ENCODE measurements at places on chromosomes 6 and 20.
A peak's percentile ranks its signal among the peaks of the same experiment; 100 is the strongest.

GRCh38 chr20:40279390-40279789, 409.6 kb downstream of the MAFB start:
- H3K36me3 ChIP-seq: no peaks in the 10 kb centered on the region
- DNase-seq: peak; percentile 45
- no peaks in the 10 kb centered on the region for H3K27me3 ChIP-seq
- H3K4me3 ChIP-seq: no peak overlapping the region
- no peak overlapping the region for H3K27ac ChIP-seq

- no peaks in the 10 kb centered on the region for H3K4me1 ChIP-seq
- no peak overlapping the region for H3K27ac ChIP-seq
- H3K27me3 ChIP-seq: no peaks in the 10 kb centered on the region
- H3K4me3 ChIP-seq: no peak overlapping the region
Measured at GRCh38 chr6:42378125-42378524, 73.6 kb downstream of the TRERF1 start.

DNA sequence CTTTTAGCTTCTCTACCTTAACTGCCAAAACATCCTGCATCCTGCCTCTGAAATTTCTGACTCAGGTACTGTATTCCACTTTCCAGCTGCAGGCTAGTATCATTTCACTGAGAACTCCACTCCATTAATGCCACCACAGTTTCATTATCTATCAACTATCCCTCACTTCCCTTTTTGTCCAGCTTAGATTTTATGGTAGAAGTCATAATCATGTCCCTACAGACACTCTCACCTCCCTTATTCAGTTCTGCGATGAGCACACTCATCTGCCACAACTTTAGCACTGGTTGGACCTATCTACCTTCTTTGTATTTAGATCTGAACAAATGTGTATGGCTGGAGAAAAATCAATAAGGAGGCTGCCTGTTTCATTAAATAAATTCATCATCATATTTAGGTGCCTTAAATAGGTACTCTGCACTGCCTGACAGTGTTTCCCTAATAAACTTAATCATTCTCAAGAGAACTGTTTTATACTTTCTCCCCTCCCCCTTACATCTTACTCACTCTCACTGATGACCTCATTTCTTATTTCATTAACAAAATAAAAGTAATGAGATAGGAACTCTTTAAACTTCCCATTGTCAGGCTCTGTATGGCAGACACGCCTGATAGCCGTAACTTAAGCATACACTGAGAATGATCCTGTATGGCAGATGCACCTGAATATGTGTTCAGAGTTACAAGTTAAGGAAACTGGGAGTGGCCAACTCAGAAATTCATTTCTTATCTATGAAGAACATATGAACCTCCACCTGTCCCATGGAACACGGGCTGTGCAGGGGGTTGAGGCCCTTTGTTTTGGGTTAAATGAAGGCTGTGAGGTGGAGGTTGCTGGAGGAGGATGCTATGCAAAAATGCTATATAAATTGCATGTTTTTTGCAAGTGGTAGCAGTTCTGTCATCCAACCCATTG, 95.3 kb upstream of the MAN1A1 start:
- H3K27ac ChIP-seq: no peak overlapping the region
- peaks cover 6% of the 10 kb centered on the region for H3K4me1 ChIP-seq
- H3K4me3 ChIP-seq: no peak overlapping the region
- no peaks in the 10 kb centered on the region for H3K27me3 ChIP-seq
- DNase-seq: no peak

DNA sequence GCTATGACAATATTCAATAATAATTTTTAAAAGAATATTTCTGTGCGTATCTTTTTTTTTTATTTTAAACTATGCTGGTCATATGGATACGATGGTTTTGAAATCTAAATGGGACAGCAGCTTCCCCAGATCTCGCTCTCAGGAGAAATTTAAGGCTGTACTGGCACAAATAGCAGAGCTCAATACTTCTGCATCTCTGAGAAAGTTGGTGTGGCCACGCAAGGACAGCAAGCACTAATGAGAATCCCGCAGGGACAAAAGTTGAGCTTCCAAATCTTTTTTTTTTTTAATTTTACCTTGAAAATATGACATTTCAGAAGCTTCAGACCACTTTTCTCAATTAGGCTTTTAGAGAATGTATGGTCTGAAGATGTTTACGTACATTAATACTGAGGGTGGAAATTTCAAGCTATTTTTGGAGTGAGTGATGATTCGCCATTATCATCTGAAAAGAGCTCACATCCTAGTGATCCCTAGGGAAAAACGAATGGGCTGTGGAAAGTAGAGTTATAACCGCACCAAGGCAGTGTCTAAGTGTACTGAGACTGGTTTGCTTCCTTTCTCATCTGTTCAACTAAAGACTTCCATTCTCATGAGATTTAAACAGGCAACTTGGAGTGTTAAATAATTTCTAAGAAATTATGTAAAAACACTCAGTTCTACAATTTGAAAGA, 840.0 kb downstream of the C6orf118 start:
- DNase-seq: no peak
- no peak overlapping the region for H3K27ac ChIP-seq
- H3K36me3 ChIP-seq: no peaks in the 10 kb centered on the region

DNA sequence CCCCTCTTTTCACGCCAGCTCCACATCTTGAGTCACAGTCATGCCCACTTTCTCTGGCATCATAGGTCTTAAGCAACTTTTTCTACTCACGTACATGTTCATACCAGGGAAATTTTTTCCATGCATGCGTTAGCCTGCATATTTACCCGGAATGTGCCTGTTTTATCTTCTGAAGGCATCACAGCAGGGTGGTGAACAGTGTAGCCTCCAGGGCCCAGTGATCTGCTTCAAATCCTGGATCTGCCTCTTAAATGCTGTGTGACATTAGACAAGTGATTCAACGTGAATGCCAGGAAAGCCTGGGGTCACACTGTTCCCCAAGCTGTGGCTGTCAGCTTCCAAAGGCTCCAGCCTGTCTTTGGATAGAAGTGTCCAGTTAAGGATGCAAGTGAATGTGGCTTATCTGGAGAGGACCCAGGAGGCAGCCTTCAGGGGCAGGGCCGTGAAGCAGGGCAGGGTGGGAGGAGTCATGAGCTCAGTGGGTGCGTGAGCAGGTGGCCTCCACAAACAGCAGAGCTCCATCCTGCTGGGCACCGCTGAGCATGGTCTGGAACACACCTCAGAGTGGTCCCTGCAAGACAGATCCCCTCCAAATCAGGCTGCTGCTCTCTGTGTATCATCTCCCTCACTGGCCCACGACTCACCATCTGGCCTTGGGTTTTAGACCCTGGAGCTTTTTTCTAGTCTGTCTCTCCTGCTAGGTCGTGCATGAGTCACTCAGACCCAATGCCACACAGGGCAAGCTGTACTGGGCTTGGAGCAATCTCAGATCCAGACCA, 30.4 kb upstream of the CD93 start:
- H3K27me3 ChIP-seq: no peaks in the 10 kb centered on the region
- no peak overlapping the region for H3K4me3 ChIP-seq
- peak overlapping the region; percentile 39 for H3K27ac ChIP-seq

- DNase-seq: no peak
- peaks cover 4% of the 10 kb centered on the region for H3K4me1 ChIP-seq
- H3K27ac ChIP-seq: no peak overlapping the region
- H3K36me3 ChIP-seq: no peaks in the 10 kb centered on the region
- H3K4me3 ChIP-seq: no peak overlapping the region
Measured at GRCh38 chr6:106685833-106686232, 56.5 kb downstream of the QRSL1 start.

GRCh38 chr6:46983007-46983411, 59.1 kb downstream of the ADGRF1 start:
- H3K36me3 ChIP-seq: no peaks in the 10 kb centered on the region
- peak overlapping the region; percentile 43 for H3K27ac ChIP-seq
- H3K27me3 ChIP-seq: no peaks in the 10 kb centered on the region
- no peak for DNase-seq

DNA sequence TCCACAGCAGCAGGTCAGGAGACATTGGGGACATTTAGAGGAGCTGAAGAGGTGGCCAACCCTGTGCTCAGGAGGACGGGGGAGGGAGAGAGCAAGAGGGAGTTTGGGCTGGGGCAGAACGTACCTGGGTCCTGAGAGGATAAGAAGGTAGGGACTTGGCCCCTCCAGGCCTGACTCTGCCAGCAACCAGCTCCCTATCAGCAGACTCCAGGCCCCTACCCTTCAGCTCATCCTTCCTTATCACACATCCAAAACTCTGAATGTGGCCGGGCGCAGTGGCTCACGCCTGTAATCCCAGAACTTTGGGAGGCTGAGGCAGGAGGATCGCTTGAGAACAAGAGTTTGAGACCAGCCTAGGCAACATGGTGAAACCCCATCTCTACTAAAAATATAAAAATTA, 5.0 kb downstream of the STMN3 start:
- no peaks in the 10 kb centered on the region for H3K4me1 ChIP-seq
- H3K27me3 ChIP-seq: no peaks in the 10 kb centered on the region
- no peaks in the 10 kb centered on the region for H3K36me3 ChIP-seq
- no peak overlapping the region for H3K27ac ChIP-seq

DNA sequence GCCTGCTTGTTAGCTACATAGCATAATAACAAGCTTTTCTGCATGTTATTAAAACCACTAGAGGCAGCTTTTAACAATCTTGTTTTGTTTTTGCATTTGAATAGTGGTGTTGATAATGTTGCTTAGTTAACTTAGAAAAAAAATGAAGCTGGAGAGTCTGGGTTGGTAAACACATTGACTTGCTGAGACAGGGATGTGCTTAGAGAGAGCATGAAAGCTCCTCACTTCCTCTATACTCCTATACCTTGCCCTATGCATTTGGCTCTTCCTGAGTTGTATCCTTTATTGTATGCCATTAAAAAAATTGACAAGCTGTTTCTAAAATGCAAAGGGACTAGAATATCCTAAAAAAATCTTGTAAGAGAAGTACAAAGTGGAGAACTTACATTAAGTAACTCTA, 13.6 kb downstream of the FAM83B start:
- H3K4me1 ChIP-seq: no peaks in the 10 kb centered on the region
- DNase-seq: no peak
- no peak overlapping the region for H3K4me3 ChIP-seq

DNA sequence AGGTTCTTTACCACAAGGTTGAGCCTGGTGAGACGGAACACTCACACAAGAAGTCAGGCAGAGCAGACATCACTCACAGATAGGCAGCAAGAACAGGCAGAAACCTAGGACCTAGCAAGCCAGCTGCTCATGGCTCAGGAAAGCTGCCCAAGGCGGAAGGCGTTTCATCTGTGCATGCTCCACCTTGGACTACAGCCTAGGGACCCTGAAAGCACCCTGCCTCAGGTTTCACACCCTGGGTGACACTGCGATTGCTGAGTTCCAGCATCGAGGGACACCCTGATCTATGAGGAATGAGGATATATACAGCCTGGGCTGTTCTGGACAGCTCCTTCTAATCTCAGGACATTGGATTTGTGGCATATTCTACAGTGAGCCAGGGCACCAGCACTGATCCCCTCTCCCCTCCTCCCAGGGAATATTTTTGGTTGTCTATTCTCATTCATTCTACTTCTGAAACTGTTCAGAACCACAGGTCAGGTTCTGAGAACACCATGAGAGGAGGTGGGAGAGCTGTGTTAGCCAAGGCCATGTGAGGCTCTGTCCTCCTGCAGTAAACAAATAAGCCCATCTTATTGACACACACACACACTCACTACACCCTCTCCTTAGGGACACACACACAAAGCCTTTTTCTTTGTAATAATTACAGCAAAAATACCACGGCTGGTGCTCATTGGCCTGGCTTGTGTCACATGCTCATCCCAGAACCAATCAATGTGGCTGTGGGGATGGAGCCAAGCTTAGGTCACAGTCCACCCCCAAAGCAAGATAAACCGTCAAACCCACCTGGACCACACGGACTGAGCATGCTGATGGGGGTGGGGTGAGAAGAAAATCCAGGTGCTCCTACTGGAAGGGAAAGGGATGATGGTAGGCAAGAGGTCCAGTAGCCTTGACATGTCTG, 26.3 kb upstream of the PMEPA1 start:
- H3K36me3 ChIP-seq: no peaks in the 10 kb centered on the region
- no peaks in the 10 kb centered on the region for H3K27me3 ChIP-seq
- peaks cover 9% of the 10 kb centered on the region for H3K4me1 ChIP-seq
- no peak for DNase-seq
- no peak overlapping the region for H3K4me3 ChIP-seq
- no peak overlapping the region for H3K27ac ChIP-seq

- H3K27ac ChIP-seq: no peak overlapping the region
- no peak for DNase-seq
- H3K4me3 ChIP-seq: no peak overlapping the region
- no peaks in the 10 kb centered on the region for H3K36me3 ChIP-seq
- H3K4me1 ChIP-seq: no peaks in the 10 kb centered on the region
Measured at GRCh38 chr6:42088101-42088591, 37.8 kb downstream of the TAF8 start.

Data from pancreas (tissue), 10 donors.